ENCODE measurements at places on chromosomes 5 and 9.

DNA sequence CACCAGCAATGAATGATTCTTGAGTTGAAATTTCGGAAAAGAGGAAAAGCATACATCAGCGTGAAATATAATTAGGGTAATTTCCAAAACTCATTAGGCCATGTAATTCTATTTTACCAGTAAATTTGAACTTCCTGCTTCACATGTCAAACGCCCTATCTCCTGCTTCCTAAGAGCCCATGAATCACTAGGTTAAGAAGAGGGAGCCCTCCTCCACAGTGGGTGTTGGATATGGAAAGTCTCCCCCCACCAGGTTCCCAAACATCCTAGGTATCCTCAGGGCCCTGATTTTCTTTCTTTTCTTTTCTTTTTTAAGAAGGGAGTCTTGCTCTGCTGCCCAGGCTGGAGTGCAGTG is 115.2 kb downstream of the SUSD1 start:
- DNase-seq, result no peak

DNA sequence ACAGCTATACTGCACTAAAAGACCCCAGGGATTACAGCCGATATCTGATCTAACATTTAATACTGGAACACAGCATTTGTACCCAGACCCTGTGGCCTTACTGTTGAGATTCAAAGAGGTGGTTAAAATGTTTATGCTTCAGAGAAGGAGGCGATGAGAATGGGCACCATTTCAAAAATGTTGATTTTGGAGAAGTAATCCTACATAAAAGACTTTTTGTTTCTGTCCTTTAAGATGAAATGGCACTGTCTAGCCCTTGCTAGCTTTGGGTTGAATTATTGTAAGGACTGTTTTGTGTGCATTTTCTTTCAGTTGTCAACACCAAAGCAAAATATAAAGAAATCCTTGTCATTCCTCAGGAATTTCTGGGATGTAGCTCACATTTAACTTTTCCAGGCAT is 288.5 kb upstream of the ANKH start:
- DNase-seq, result no peak

DNA sequence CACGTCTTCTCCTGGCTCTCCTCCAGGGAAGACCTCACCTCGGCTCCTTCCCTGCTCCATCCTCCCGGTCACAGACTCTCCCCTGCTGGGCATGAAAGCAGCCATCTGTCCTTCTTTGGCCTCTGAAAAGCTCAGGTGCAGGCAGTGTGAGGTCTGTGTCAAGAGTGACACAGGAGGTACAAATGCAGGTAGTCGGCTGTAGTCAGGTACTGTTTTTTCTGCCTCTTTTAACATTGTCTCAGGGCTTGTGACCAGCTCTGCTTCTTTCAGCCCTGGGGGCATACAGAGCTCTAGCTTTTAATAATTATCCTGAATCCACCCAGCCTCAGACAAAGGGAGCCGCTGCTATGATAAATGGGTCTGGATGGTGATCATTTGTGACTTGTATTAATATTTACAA is 46.4 kb downstream of the C5orf15 start:
- no peak for DNase-seq

- DNase-seq, result no peak
Observed at GRCh38 chr5:27472000-27472763, 433.8 kb upstream of the CDH9 start.

DNA sequence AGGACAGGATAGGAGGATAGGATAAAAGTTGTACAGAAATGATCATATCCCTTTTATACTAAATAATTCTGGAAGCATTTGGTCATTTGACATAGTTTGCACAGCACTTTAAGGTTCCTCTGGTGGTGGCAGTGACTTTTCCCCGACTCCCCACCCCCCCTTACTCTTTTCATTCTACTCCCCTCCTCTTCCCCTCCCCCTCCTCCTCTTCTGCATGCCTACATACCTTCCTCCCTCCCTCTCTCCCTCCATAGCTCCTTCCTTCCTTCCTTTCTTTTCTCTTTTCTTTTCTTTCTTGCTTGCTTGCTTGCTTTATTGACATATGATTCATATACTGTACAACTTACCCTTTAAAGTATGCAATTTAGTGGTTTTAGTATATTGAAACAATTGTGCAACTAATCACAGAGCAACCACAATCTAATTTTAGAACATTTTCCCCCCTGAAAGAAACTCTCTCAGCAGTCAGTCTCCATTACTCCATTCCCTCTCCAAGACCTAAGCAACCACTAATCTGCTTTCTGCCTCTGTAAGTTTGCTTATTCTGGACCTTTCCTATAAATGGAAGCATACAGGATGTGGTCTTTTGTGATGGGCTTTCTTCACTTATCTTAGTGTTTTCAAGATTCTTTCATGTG is 159.0 kb downstream of the HACD4 start:
- no peak for DNase-seq

- peak; percentile 74 for DNase-seq
Observed at GRCh38 chr9:35882263-35882848, 12.2 kb upstream of the OR13J1 start.

DNA sequence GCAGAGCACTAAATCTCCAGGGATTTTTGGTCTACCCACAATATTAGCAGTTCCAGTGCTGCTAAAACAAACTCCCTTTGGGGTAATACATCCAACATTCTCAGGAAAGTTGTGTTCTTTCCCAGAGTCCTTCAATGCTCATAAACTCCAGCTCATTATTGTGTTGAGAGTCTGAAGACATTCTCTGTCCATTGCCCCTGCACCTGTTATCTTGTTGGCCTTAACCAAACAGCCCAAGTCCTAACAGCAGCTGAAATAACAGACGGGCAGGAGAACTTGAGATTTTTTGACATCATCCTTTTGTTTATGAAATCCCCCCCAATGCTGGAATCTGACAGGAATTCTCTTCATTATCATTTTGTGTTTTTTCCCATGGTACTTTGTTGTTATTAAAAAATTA is 110.8 kb downstream of the PAPPA start:
- no peak for DNase-seq

- no peak for DNase-seq
Observed at GRCh38 chr9:14485366-14485765, 171.4 kb upstream of the NFIB start.

DNA sequence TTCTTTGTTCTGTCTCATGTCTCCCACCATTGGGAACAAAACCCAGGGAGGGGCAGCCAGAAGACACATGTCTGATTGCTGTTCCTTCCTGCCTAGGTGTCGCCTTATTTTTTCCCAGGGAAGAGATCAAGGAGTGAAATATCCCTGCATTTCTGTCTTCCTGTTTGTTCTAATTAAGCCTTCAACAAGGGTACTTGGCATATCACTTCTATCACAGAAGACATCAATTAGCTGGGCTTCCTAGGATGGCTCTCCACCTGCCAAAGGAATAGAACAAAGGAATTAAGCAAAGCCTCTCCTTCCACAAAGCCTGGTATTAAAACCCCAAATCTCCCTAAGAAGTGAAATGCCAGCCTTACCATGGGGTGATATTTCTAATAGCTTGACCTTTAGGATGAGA is 299.5 kb upstream of the CD180 start:
- no peak for DNase-seq

DNA sequence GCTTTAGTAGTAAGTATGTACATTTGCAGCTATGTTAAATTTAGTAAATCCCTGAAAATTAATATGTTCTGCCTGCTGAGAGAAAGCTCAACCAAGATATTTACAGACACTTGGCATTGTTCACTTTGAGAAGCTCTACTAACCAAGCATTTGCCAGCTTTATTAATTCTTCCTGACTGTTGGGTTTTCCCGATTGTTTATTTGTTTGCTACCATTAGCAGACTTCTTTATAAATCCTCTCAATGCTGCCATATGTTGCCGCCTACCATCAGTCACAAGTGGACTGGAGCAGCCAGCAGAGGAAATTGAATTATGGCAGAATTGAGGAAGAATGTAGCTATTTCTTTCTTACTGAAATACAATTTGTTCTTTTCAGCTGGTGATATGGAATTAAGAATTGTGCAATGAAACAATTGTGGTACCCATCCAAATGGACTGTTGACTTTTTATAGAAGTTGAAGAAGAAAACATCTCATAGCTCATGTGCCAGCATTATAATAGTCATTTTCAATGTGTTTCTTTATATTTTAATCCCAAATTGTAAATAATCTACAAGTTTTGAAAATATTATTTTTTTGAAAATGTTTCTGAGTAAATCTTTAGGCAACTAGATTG is 588.7 kb upstream of the CDH6 start:
- no peak for DNase-seq

DNA sequence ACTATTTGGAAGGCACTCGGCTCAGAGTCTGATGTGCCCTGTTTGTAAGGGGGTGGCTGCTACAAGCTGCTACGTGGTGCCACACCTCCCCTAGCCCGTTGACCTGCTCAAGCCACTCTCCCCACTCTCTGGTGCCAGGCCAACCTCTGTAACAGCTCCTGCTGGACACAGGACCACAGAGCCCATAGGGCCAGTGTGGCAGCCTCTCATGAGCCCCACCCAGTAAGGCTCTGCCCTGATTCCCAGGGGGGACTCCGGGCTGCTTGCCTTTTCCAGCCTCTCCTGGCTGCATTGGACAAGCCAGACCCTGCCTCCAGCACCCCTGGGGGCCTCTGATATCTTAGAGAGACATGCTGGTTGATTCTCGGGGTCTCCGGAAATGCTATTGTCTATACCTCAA is 53.3 kb upstream of the ANGPTL2 start:
- no peak for DNase-seq

GRCh38 chr5:32099486-32100035 is 74.6 kb downstream of the GOLPH3 start:
- no peak for DNase-seq
